ENCODE measurements at places on chromosomes 13 and 19. TPM values are rescaled to one million over a fixed set of nuclear protein-coding genes. Genes with fewer than 3 reads are reported as not detected.

GRCh38 chr13:101919541-101920181 lies 467.2 kb downstream of the ITGBL1 start:
- DNase-seq: no peak

DNA sequence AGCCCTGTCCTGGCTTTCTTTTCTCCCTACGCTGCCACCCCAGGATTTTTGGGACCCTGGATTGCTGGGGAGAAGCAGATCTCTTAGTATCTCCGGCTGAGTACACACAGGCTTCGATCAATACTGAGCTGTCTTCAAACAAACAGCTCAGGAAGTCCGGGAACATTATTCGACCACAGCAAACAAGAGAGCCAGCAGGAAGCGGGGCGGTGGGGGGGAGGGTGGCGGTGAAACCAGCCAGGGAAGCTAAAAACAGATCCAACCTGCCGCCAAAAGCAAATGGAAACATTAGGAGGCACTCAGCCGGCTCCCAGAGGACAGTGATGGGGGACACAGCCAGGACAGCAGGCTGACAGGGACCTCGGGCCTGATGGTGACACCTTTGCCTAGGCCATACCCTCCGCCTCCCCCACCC lies 12.2 kb upstream of the BCAM start:
- no peak for DNase-seq

The FGF14 gene
- 0.13 TPM for total RNA-seq

The CCNE1 gene
- total RNA-seq: 9.4 TPM

The CILP2 gene
- total RNA-seq: not detected

The ADAMTS10 gene
- 3.4 TPM for total RNA-seq

The ZNF699 gene
- total RNA-seq: 4.4 TPM

The KCTD4 gene
- not detected for total RNA-seq

The NLRP9 gene
- total RNA-seq: not detected

DNA sequence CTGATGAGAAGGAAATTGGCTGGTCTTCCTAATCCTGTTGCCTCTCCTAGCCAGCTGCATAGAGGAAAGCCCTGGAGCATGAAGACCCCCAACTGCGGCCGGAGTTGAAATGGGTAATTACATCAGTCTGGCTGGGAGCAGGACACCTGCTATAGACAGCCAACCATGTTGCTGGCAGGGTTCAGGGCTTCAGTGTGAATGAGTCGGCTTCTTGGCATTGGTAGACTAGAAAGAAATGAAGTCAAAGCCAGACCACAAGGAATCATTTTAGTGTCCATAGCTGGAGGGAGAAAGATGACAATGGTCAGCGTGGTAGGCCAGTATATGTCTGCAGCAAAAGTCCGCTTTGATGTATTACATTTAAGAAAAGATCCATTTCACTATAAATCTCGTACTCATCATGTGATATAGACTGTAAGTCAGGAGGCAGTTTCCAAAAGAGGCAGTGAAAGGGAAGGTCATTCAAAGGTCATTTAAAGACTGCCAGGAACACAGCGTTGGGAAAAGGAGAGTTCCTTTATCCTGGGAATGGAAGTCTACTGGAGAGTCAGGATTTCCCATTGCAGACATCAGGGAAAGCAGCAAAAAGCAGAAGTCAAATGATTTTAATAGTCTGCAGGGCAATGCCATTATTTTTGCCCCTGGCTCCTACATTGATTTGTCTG lies 262.7 kb downstream of the DNAJC15 start:
- DNase-seq: no peak

The ISOC2 gene
- total RNA-seq: 98.1 TPM

DNA sequence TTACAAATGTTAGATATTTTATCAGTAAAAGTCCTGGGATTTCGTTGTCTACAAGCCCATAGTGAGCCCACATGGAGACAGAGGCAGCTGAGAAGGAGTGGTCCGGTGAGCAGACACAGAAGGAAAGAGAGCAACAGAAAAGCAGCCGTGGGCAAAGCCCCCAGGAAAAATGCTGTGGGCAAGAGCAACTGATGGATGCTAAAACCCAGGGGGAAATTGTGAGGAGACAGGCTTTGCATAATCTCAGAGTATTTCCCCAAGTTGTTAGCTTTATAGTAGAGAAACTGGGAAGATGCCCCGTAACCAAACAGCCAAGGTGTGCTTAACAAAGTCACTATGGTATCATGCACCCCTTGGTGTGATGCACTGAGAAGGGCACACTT lies 35.1 kb downstream of the GJA3 start:
- no peak for DNase-seq

DNA sequence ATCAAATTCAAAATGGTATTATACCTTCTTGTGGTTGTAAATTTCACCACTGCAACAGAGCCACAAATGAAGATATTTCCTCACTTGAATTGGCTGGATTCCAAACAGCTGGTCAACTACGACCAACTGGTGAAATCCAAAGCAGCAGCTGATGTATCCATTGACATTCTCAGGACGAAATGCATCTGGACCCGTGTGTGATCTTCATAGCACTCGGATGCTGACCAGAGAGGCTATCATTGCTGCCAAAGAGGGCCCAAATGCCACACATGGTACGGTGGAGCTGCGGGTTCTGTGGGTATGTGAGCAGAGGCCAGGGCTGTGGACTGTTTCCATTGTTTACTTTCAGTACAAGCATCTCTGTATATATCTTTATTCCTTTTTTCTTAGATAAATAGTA lies 25.6 kb upstream of the PCCA start:
- DNase-seq: no peak

- no peak for DNase-seq
Observed at GRCh38 chr19:17418710-17419109, 1.1 kb upstream of the MVB12A start.

Data from esophagus squamous epithelium (tissue), 5 donors.